CD4-positive, alpha-beta T cell treated with Interleukin-12 subunit alpha and Interleukin-12 subunit beta, for 1 hour (primary cell): ENCODE measurements at places on chromosomes 1 and 21.

DNA sequence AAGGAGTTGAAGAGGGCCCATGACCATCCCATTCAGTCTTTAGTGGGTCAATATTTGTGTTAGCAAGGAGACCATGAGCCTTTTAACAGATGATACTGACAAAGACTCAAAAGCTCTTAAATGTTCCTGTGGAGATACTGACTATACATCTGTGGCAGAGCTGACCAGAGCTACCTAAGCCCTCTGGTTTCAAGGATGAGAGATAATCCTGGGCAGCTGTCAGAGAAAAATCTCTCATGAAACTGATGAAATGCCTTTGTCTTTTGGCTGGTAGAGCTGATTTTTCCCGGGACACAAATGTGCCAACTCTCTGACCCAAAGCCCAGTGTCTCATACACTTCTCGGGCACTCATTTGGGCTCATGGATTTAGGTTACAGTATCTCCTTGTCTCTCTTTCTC, 100.9 kb downstream of the XCL2 start:
- DNase-seq = no peak

DNA sequence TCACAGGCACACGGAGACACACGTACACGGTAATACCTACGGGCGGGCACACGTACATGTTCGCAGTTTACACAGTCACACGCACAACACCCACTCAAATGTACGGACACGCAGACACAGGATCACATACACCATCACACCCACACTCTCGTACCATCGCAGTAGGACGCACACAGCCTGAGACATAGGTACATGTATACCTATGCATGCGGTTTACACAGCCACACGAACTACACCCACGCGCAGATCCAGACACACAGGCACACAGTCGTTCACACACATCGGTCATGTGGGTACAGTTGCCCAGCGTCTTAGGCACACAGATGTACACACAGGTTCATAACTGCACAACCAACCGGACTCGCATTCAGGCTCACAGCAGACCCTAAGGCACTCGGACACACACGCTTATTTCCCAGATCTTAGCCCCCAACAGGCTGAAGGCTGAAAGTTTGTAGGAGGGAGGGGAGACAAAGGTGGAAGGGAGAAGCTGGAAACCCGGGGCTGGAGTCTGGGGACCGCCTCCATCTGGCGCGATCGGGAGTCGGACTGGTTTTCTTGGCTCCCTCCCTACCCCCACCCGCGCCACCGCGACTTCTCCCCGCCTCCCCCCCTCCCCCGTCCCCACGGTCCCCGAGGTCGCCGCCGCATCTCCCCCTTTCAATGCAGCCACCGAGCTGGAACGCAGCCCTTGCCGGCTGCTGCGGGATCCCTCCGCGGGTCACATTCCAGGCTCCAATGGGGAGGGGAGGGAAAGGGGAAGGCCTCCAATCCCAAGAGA, 51.9 kb upstream of the SYNC start:
- no peak for DNase-seq

DNA sequence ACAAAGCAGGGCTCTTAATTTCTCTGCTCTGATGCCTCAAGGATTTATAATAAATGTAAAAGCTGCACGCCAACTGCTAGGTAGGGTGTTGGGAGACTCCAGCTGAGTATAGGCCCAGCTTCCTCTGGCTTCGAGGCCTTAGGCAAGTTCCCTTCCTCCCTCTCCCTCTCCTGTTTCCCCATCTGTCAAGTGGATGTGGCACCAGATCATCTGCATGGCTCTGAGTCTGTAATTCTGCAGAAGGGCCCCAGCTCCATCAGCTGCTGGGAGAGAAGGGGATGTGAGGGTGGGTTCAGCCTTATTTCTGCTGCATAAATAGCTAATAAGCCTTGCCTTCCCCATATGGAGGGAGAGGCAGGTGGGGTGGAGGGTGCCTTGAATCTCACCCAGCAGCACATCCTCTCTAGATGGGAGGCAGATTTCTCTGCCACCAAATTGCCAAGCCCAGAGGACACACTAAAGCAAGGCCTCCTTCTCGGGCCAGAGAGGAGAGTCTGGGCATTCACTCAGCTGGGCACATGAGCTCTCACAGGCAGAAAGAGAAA, 3.8 kb downstream of the TRIM62 start:
- no peak for DNase-seq

DNA sequence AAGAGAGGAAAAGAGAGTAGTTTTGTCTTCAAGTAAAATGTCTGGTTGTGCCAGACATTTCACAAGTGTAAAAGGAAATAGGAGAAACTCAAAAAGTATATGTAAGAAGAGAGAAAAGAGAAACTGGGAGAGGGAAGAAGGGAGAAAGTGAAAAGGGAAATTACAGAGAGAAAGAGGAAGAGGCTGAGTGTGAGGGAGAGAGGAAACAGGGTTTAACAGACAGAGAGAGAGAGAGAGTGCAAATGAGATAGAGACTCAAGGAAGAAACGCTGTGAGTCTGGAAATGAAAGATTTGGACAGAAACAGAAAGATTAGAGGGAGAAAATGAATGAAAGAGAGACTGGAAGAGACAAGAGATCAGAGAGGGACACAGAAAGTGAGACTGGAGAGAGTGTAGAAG, 806.2 kb downstream of the PLA2G4A start:
- no peak for DNase-seq

DNA sequence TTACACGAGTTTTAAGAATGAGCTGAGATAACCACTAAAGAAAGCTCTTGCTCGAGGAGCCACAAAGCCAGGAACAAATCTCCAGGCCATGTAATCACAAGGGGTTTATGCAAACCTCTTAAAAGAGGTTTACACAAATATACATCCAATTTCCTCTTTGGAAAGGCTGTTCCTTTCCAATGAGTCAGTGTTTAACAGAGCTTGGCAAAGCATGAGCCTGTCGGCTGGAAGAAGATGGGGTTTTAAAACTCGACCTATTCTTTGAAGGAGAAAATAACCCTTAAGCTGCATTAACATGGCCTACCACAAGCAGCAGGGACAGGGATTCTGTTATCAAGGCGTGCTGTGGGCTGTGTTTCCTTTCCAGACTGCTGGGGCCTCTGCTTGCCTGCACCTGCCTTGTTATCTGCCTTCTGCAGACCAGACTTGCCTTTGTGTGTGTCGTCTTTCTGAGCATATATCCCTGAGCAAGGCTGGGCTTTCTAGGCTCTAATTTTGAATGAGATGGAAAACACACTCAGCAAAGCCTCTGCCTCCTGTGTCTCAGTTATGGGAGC, 40.6 kb upstream of the CYP2J2 start:
- DNase-seq = no peak

DNA sequence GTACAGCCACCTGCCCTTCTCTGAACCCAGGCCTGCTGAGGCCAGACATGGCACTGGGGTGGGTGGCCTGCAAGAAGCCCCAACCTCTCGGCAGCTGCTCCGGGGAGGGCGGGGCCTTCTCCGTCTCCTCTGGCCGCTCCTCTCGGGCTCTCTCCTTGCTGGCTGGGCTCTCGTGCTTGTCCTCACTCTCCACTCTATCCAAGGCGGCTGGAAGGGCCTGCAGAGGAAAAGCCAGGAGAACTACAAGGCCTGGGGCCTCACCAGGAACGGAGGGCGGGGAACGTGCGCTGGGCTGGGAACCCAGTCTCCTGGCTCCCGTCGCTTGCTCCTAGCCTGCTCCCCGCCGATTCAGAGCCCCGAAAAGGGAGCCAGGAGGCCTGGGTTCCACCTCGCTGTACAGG, 59.1 kb downstream of the CHD5 start:
- DNase-seq = no peak

GRCh38 chr1:160018900-160019299, 12.9 kb downstream of the PIGM start:
- no peak for DNase-seq

DNA sequence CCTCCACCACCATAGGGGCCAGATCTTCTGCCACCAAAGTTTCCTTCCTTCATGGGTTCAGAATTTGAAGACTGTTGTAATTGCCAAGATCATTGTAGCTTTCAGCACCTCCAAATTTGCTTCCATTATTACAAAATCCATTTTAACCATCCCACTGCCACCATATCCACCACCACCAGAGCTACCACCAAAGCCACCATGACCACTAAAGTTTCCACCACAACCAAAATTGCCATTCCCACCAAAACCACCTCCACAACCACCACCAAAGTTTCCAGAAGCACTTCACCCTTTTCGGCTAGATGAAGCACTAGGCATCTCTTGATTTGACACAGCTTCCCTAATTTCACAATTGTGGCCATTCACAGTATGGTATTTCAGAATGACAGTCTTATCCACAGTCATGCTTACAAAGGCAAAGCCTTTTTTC, 45.2 kb downstream of the SLC30A7 start:
- no peak for DNase-seq

GRCh38 chr1:169844941-169845608, 48.6 kb downstream of the SCYL3 start:
- no peak for DNase-seq

DNA sequence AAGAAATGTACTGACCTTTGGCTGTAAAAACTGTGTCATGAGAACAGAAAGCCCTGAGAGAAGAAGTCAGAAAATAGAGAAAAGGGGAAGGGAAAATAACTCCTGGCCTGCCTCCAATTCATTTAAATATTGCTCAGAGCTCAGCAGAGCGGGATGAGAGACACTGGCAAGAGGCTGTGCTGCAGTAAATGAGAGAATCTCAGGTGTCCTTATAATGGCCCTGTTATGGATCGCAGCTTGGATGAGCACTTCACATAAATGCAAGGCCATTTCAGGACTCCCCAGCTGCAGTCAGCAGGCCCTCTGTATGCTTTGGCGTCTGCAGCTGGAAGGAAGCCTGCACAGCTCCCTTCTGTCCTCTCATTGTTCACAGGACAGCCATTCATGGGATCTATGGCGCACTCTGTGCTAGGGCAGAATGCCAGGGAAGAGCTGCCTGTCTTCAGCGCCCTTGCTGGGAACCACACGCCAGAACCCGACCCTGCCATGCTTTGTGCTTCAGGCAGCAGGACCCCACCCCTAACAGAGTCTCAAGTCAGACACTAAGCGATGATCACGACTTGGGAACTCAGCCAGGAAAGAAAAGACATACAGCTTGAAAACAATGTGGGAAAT, 20.7 kb upstream of the ABCB10 start:
- no peak for DNase-seq

GRCh38 chr1:161188381-161188780, 10.5 kb downstream of the ADAMTS4 start:
- no peak for DNase-seq

- no peak for DNase-seq
Observed at GRCh38 chr1:71834601-71835441, 447.5 kb downstream of the NEGR1 start.

DNA sequence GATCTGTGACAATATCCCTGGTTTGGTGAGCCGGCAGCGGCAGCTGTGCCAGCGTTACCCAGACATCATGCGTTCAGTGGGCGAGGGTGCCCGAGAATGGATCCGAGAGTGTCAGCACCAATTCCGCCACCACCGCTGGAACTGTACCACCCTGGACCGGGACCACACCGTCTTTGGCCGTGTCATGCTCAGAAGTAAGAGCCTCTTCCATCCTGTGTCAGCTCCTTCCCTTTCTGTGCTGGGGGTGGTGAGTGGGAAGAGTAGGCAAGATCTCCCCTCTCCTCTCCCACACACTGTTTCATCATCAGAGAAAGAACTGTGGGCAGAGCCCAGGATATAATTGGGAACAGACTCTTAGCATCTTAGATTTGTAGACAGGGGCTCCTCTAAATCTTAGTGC, 6.1 kb downstream of the WNT2B start:
- no peak for DNase-seq

GRCh38 chr1:116531917-116532316, 38.9 kb downstream of the CD58 start:
- no peak for DNase-seq

DNA sequence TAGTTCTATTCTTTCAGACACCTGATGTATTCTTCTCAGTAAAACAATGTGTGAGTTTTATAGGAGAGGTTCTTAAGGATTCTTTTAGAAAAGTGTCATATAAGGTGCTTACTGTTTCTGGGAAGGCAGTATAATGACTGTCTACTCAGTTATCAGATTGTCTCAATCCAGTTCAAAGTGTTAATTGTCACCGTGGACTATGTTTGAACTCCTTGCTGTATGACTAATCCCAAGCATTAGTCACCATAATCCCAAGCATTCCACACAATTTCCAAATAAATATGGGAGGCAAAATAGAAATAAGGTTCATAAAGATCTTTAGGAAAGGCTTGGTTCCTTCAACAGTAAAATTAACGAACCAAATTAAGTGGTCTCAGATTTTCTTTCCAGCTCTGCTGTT, 342.1 kb upstream of the NR5A2 start:
- no peak for DNase-seq

- no peak for DNase-seq
Observed at GRCh38 chr1:113259988-113260387, 130.3 kb upstream of the MAGI3 start.

DNA sequence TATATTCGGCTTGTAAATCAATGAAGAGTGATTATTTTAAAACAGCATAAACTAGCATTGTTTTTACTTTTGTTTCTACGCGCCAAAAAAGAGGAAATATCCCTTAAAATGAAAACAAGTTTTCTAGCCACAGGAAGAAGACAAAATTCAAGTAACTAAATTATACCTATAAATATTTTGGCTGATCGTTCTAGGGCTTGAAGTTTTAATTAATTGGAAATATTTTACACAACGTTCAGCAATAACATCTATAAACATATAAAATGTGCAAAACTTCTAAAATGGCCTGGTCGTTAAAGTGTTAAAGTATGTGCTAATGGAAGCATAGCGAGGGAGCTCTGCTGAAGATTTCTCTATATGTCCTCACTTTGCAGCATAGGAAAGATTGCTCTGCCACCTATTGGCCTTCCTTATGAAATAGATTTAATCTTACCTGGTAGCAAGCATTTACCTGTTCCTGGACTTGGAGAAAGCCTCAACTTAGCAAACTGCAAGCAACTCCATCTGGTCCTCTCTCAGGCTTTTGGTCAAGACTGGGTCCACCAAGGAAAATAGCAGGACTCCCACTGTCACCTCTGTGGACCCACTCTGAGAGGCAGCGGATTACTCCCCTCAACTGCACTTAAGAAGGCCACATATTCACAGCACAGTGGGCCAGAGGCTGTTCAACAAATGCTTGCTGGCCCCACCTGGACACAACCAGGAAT, 351.3 kb upstream of the RUNX1 start:
- peak; percentile 73 for DNase-seq

GRCh38 chr1:59238333-59238934, 58.5 kb upstream of the FGGY start:
- no peak for DNase-seq

- no peak for DNase-seq
Observed at GRCh38 chr1:94299627-94300553, 62.5 kb upstream of the ARHGAP29 start.

DNA sequence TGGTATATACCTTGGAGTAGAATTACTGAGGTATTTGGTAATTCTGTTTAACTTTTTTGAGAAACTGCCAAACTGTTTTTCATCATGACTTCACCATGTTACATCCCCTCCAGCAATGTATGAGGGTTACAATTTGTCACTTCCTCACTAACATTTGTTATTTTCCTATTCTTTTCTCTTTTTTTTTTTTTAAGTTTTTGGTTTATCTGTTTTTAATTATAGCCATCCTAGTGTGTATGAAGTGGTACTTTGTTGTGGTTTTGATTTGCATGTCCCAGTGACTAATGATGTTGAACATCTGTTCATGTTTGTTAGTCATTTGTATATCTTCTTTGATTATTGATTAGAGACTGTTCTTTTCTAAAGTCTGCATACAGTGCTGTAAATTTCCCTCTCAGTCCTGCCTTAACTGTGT, 147.3 kb downstream of the HS2ST1 start:
- DNase-seq = no peak

GRCh38 chr1:155208541-155209311, at the start of gene MTX1:
Gene MTX1 (plus strand): TSS chr1:155208695. CDS start chr1:155208805, 110 bp downstream.
- DNase-seq = peak; percentile 95
